ENCODE measurements at places on chromosomes 1 and 21.
A peak's percentile ranks its signal among the peaks of the same experiment; 100 is the strongest.

DNA sequence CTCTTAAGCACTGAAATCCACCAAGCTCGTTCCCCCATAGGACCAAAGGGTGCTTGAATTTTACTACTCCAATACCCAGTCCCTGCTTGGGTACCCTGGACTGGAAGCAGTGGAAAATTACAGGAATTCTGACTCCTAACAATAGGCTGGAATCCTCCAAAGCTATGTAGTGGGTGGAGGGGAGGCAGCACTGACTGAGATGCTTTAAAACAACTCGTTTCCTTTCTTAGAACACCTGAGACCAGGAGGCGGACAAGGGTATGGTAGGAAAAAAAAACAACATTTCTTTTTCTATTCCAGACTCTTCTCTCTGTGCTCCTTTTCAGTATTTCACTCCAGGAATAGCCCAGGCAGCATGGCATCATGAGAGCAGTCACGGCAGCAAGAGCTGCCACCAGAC lies 2.3 kb downstream of the PEF1 start:
- no peak for DNase-seq

- DNase-seq: no peak
These were observed 173.8 kb downstream of the ETS2 start for GRCh38 chr21:38979271-38980121.

GRCh38 chr1:84166797-84167196 lies 22.7 kb downstream of the PRKACB start:
- DNase-seq: no peak

GRCh38 chr1:159868766-159869165 lies 6.3 kb upstream of the VSIG8 start:
- no peak for DNase-seq

DNA sequence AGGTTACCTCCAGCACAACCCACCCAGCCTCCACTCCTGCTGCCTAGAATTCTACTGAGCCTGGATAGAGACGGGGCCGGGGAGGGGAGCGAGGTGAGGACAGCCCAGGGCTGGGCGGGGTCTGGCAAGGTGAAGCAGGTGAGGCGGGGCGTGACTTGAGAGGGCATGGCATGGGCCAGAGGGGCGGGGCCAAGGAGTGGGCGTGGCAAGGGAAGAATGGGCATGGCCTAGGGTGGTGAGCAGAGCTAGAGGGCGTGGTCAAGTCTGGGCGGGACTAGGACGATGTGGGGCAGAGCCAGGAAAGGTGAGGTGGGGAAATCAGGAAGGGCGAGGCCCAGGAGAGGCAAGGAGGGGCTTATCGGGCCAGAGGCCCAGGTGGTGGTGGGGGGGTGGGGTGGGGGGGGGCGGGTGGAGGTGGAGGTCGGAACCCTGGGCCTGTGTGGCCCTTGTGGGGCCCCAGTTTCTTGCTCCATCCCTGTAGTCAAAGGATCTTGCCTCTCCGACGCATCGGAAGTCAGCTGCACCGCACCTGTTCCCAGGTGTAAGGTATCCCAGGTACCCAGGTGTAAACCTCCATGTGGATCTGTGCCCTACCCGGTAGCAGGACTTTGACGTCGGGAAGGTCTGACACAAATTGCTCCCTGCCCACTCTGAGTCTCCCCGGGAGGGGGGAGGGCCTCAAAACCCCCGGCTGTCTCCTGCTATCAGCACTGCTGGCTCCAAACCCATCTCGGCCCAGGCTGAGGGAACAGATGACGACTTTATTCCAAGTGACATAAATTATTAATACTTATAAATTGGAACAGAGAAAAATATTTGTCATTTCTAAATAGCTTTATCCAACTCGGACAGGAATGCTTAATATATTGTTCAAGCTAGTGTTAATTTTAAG lies 32.9 kb upstream of the UTS2 start:
- DNase-seq: peak; percentile 31

GRCh38 chr1:80375662-80376061 lies 1369.1 kb upstream of the ADGRL4 start:
- DNase-seq: no peak

Data from breast epithelium (tissue), 4 donors.